GM23248 (cell line): ENCODE measurements at places on chromosomes 7 and 10. TPM values are rescaled to one million over a fixed set of nuclear protein-coding genes. Genes with fewer than 3 reads are reported as not detected.

DNA sequence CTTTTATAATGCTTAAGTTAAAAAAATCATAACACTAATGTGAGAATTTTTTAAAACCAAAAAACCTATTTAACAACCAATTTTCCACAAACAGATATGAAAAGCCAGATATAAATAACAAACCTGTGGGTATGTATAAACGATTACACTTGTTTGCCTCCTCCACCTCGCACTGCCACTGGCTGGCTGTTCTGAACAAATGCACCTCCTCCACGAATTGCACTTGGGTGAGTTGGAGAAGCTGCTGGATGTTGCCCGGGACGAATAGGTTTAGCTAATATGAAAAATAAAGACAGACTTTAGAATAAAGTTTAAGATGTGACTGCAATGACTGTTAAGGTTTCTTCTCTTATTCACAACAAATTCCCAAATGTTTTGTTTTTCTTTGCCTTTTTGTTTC lies 40.8 kb downstream of the KIF5B start:
- H3K27me3 ChIP-seq, result no peaks in the 10 kb centered on the region
- no peaks in the 10 kb centered on the region for H3K4me1 ChIP-seq
- no peak overlapping the region for H3K4me3 ChIP-seq
- no peak for DNase-seq
- H3K27ac ChIP-seq, result no peak overlapping the region

Gene RTKN2
- total RNA-seq, result under 0.01 and 0.11 TPM in 2 replicates

- DNase-seq, result no peak
- no peak overlapping the region for H3K4me3 ChIP-seq
- H3K27ac ChIP-seq, result no peak overlapping the region
- no peaks in the 10 kb centered on the region for H3K36me3 ChIP-seq
Measured at GRCh38 chr10:120432209-120432608, 24.8 kb upstream of the PLPP4 start.

DNA sequence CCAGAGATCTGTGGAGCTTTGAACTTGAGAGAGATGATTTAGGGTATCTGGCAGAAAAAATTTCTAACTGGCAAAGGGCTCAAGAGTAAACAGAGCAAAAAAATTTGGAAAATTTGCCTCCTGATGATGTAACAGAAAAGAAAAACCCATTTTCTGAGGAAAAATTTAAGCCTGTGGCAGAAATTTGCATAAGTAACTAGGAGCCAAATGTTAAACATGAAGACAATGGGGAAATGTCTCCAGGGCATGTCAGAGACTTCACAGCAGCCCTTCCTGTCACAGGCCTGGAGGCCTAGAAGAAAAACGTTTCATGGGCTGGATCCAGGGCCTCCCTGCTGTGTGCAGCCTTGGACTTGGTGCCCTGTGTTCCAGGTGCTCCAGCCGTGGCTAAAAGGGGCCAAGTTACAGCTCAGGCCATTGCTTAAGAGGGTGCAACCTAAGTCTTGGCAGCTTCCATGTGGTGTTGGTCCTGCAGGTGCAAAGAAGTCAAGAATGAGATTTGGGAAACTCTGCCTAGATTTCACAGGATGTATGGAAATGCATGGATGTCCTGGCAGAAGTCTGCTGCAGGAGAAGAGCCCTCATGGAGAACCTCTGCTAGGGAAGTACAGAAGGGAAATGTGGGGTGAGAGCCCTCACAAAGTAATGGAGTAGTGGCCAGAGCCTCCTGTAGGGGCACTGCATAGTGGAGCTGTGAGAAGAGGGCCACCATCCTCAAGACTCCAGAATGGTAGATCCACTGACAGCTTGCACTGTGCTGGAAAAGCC lies 8.1 kb downstream of the SEMA3D start:
- H3K4me1 ChIP-seq, result peaks cover 28% of the 10 kb centered on the region
- DNase-seq, result no peak
- H3K36me3 ChIP-seq, result no peaks in the 10 kb centered on the region
- H3K27me3 ChIP-seq, result no peaks in the 10 kb centered on the region
- no peak overlapping the region for H3K27ac ChIP-seq

Gene KIAA1549
- total RNA-seq, result 3.0 and 4.2 TPM in 2 replicates

GRCh38 chr7:157908006-157908782 lies 571.4 kb downstream of the DNAJB6 start:
- no peak overlapping the region for H3K27ac ChIP-seq
- no peak for DNase-seq
- H3K4me1 ChIP-seq, result no peaks in the 10 kb centered on the region
- no peak overlapping the region for H3K4me3 ChIP-seq
